ENCODE measurements at places on chromosomes 6 and 20.

GRCh38 chr20:34615477-34615876, 57.0 kb downstream of the MAP1LC3A start:
- no peak for DNase-seq

- DNase-seq = no peak
These were observed 343.1 kb downstream of the ZFAND3 start for GRCh38 chr6:38162493-38163185.

DNA sequence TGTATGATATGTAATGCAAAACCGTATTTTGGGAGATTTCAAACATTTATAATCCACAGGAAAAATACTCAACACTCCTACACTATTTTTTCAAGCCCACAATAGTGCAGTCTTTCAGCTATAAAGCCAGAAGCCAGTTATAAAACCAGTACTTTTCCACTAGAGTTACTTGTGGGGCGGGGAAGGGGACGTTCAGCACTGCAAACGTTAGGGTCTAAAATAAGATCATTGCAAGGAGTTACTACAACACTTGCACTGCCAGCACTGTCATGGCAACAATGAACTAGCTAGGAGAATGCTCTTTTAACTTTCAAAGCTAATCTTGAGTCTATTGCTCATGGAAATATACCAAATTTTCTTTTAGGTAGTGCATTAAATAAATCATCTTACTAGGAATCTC, 14.7 kb downstream of the SESN1 start:
- DNase-seq = no peak

DNA sequence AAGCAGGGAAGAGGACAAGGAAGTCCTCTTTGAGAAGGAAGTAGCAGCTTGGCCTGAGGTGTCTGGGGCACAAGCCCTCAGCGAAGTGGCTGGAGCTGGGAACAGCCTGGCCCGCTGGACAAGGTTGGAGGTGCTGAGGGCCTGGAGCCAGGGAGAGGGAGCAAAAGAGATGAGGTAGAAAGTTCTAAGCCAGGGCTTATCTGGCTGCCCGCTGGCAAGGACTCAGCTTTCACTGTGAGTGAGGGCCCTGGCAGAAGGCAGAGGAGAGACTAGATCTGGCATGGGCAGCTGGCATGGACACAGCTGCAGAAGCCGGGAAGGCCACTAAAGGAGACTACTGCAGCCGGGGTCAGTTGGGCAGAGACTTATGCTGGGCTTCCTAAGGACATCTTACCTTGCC, 21.8 kb upstream of the PCMTD2 start:
- no peak for DNase-seq

DNA sequence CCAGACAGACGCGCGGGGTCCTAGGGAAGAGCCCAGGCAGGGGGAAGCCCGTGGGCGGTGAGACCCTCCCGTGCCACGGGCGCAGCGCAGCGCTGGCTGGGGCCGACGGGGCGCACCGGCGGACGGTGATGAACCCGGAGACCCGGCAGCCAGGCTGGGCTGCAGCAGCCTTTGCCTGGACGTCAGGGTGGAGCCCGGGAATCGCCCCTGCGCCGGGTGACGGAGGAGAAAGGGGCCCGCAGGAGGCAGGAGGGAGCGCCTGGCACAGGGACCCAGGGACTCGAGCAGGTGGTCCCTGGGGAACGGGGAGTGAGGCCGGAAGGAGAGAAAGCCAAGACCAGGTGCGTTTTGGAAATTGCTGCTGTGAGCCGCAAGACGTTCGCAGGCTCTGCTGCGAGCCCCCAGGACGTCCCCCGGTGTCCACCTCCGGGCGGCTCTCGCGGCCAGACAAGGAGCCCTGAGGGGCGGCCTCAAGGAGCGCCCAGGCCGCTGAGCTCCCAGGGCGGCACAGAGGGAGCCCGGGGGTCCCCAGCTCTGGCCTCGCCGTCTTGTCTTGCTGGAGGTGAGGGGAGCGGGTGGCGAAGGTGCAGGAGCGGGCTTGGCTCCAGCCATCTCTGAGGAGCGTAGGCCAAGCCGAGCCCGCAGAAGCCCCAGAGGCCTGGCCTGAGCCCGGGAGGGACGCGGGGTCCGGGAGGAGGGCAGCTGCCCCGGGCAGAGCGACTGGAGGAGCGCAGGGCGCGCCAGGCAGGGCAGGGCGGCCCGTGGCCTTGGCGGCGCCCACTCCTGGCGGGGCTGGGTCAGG, 191.2 kb upstream of the PDE10A start:
- DNase-seq = no peak

- DNase-seq = no peak
These were observed 3.9 kb upstream of the SDCBP2 start for GRCh38 chr20:1332749-1333300.

DNA sequence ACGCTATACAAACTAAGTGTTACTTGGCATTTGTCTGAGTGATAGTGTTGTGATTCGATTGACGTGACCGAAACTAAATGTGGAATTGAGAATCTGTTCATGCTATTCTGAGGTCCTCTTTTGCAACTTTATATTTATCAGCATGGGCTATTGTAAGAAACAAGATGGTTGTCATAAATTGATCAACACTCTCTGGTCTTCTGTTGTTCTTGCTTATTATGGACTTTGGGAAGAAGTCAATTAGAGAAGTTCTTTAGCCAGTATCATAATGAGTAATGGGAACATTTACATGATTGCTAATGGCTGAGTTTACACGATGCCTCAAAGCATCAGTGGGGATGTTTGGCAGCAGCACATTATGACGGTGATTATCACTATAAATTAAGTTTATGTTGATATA, 195.0 kb downstream of the CD83 start:
- DNase-seq = no peak

DNA sequence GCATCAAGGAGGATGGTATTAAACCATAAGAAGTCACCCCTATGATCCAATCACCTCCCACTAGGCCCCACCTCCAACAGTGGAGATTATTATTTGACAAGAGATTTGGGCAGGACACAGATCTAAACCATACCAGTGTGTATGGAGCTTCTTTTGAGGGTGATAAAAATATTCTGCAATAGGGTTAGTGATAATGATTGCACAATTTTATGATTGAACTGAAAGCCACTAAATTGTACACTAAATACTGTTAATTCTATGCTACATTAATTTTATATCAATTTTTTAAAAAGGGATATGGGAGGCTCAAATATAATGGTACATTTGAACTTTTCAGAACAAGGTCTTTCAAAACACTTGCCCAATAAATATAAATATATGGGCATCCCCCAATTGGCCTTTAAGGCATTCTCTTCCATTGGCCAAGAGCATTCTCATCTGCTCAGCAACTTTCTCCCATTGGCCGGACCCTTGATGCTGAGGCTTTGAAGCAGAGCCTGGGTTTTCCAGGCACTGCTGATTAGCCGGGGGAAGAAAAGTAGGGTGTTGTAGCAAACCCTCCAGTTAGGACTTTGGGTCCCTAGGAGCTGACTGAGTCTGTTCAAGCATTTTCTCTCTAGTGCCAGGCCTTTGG, 209.9 kb downstream of the LRFN2 start:
- no peak for DNase-seq

DNA sequence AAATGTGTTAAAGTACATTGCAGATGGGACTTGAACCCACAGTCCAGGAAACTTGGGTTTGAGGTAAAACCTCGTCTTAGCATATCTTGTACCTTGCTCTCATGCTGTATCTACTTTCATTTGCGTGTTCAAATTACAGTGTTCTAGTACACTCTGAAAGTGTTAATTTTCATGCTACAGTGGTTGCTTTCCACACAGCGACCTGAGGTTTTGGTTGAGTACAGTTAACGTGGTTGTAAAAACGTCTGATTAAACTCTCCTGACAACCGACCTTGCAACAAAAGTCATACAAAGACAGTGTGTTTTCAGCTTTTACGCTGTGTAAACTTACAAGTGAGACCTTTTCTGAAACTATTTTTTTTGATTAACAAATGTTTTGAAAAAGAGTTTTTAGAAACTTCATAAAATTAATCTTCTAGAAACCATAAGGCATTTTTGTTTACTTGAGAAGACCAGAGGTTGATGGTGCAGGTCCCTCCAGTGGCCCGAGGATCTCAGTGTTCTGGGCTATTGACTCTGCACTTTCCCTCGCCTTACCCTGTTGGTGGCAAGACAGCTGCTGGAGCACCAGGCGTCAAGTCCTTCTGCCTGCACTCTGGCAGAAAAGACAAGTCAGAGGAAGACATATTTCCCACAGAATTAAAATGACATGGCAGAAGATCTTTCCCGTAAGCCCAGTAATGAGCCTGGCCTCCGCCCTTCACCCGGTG, 334.0 kb downstream of the THBS2 start:
- no peak for DNase-seq

DNA sequence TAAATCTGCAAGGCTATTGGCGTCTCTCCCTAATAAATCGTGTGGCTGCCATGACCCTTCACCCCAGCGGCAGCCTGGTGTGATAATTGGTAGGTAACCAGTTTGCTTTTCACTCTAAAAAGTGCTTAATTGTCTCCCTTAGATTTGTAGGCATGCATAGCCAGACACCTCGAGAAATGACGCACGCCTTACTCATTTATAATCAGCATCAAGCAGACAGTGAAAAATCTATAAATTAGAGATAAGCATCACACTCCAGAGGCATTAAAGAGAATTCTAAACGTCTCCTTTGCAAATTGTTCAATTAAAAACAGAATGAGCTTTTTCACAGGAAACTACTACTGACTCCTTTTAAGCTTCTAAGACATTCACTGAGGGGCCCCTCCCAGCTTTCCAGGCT, 110.2 kb upstream of the RPS6KA2 start:
- no peak for DNase-seq

DNA sequence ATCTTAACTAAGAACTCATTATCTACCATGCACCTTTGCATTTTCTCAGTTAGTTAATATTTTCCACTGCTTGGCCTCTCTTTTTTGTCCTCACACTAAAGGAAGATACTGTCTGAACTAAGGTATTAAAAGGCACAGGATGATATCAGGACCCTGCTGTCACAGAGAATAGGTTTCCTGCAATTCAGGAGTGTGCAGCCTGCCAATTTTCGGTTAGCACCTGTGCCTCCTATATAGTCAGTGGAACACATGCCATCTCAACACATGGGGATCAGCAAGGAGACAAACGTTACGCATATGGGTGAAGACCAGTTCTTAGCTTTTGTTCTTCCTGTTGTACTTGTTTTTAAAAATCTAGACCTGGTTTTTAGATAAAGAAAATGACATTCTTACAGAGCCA, 71.0 kb downstream of the FUT9 start:
- no peak for DNase-seq

GRCh38 chr20:47380481-47380880, 24.0 kb upstream of the ZMYND8 start:
- DNase-seq = peak; percentile 66

- no peak for DNase-seq
These were observed 157.4 kb downstream of the ZMYND8 start for GRCh38 chr20:47198996-47199552.

DNA sequence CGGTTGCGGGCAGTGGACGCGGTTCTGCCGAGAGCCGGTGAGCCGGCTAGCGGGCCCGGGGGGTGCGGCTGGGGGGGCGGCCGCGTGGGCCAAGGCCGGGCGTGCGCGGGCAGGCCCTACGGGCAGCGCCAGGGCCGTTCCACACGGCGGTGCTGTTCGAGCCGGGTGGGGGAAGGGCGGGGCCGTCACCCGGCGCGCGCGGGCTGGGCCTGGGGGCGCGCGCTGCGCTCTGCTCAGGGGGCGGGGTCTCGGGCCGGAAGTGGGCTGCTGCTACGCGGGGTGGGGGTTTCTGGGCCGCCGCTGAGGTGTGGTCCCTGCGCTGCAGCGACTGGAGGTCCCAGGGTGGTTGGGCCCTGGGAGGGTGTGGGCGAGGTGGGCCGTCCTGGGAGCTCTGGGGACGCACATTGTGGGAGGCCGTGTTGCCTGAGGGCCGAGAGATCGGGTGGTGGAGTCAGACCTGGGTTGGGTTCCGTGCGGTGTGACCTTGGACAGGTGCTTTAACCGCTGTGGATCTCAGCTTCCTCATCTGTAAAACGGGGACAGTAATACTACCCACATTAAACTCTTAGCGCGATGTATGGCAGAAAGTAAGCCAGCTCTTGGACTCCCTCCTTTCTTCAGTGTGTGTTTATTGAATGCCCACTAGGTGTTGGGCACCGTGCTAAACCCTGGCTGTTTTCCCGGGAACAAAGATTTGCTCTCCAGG, 391 bp downstream of the MAPRE1 start:
- DNase-seq = peak; percentile 84

- DNase-seq = no peak
These were observed 260.9 kb downstream of the TAF4 start for GRCh38 chr20:61804752-61805295.

- DNase-seq = no peak
These were observed 72.1 kb downstream of the FILIP1 start for GRCh38 chr6:75421316-75422023.

DNA sequence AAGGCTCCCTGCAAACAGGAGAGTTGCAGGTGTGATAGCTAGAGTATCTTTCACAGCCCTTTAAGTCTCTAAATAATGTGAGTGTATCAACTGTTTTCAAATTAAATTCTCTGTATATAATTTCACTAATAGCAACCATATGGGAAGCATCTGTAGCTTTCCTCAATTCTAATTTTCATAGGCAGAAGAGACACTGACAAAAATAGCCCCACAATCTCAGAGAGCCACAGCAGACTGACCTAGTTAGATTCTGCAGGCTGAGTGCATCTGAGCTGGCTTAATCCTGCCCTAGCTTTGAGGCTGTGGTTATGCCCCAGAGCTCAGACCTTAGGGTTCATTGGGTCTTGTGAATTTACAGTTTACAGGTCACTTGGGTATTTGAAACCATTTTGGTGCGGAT, 63.9 kb downstream of the MAP7 start:
- no peak for DNase-seq

DNA sequence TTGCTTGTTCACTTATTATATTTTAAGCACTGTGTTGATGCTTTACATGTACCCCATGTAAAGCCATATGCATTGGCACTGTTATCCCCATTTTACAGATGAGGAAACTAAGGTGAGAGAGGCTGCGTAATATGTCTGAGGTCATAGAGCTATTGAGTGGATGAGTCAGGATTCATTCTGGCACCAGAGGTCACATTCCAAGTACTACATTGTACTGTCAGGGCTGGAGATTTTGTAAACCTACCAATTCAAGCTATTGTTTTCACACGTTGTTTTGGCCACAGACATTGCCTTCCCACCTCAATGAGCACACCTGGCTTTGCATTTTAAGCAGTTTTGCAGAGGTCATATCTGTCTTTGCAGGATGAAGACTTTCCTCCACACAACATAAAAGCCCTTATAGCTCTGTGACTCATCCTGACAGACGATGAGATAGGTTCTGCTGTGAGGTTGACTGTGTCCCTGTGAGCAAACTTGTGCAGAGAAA, 33.2 kb downstream of the ANKS1A start:
- DNase-seq = no peak

DNA sequence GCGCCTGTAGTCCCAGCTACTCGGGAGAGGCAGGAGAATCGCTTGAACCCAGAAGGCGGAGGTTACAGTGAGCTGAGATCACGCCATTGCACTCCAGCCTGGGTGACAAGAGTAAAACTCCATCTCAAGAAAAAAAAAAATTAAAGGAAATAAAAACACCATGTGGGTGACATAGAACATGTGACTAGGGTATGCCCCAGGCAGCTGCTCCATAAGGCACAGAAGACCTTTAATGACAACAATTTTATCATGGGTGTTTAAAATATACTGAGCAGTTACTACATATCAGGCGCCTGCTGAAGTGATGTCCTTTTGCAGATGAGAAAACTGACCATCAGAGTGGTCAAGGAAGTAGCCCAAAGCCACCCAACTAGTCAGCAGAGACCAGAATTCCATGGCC, 8.0 kb downstream of the PEDS1 start:
- no peak for DNase-seq

- peak; percentile 67 for DNase-seq
These were observed 53.6 kb downstream of the MDGA1 start for GRCh38 chr6:37643851-37644672.

- no peak for DNase-seq
These were observed 23.0 kb downstream of the ELOVL5 start for GRCh38 chr6:53325785-53326184.

GRCh38 chr6:72418495-72418894, 203.4 kb upstream of the KCNQ5 start:
- no peak for DNase-seq
